Left ventricle myocardium inferior (tissue), 1 donor: ENCODE measurements at places on chromosomes 2 and 18.

GRCh38 chr2:32564417-32565035 lies 63.3 kb upstream of the TTC27 start:
- no peak for DNase-seq
- no peak overlapping the region for H3K4me3 ChIP-seq
- H3K27me3 ChIP-seq = no peaks in the 10 kb centered on the region
- peaks cover 35% of the 10 kb centered on the region for H3K36me3 ChIP-seq
- peaks cover 1% of the 10 kb centered on the region for H3K4me1 ChIP-seq

DNA sequence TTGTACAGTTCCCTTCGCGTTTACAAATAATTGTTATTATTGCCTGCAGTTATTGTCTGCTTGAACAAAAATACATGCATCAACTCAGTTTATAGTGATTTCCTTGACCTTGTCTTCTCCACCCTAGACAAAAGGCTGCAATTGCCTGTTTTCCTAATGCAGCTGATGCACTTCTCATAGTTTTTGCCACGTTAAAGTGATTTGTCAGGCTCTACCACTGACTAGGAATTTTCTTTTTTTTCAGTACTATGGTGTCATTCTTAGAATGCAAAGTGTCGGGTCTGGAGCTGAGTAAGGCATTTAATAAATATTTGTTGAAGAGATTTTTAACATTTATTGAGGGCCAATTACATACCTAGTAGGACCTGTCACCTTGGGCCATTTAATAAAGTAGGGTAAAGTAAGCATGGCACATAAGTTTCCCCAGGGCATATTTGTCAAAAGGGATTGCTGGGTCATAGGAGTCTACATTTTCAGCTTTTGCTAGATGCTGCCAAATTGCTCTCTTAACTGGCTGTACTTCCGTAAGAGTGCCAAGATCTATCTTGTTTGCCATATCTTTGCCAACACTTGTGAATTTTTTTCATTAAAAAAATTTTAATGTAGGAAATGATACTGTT lies 24.1 kb downstream of the ACSL3 start:
- H3K36me3 ChIP-seq = no peaks in the 10 kb centered on the region
- no peaks in the 10 kb centered on the region for H3K27me3 ChIP-seq
- H3K27ac ChIP-seq = peak overlapping the region; percentile 60
- no peak for DNase-seq
- peaks cover 80% of the 10 kb centered on the region for H3K4me1 ChIP-seq
- H3K4me3 ChIP-seq = peak overlapping the region; percentile 1

- H3K36me3 ChIP-seq = no peaks in the 10 kb centered on the region
- H3K4me3 ChIP-seq = no peak overlapping the region
- H3K27ac ChIP-seq = no peak overlapping the region
- H3K4me1 ChIP-seq = peaks cover 21% of the 10 kb centered on the region
Observed at GRCh38 chr2:18896125-18896764, 306.9 kb upstream of the NT5C1B start.

GRCh38 chr2:21740484-21740883 lies 616.7 kb downstream of the TDRD15 start:
- no peak overlapping the region for H3K4me3 ChIP-seq
- no peak overlapping the region for H3K27ac ChIP-seq
- H3K27me3 ChIP-seq = no peaks in the 10 kb centered on the region

DNA sequence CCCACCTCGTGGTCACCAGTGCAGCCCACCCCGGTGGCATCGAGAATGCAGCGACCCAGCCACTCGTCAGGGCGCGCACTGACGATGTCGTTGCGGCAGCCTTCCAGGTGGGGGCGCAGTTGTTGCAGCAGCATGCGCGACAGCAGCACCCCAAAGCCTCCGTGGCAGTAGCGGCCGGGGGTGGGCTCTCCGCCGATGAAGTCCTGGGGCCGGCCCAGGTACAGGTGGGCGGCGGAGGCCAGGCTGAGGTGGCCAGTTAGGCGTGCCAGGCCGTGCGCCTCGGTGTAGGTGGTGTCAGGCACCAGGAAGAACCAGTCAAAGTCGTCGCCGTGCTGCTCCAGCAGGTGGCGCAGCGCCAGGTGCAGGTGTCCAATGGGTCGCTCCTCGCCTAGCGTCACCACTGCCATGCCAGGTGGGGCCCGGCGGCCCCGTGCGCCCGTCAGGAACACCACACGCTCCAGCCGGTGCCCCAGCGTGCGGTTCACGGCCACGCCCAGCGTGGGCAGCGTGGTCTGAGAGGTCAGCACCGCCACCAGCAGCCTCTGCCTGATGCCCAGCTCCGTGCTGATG lies 1.9 kb downstream of the CHPF start:
- H3K4me3 ChIP-seq = peak overlapping the region; percentile 80
- peaks cover 52% of the 10 kb centered on the region for H3K27me3 ChIP-seq
- peaks cover 32% of the 10 kb centered on the region for H3K36me3 ChIP-seq
- peaks cover 56% of the 10 kb centered on the region for H3K4me1 ChIP-seq
